ENCODE measurements at places on chromosomes 12 and 14.

DNA sequence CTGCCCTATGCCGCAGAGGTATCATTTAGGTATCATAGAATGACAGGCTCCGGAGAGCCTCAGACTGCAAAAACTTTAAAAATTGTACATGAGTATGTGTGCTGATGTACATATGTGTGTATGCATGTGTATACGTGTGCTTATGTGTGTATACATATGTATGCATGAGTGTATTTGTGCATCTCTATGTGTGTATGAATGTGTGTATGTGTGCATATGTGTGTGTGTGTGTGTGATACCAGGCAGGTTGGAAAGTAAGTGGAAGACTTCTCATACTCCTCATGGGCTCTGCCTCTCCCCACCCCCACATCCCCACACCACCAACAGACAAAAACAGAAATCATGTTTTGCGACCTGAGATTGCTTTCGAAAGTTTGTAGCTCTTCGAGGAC lies 621 bp upstream of the TMEM117 start:
- DNase-seq, result no peak

GRCh38 chr14:34883954-34884353 lies 8.8 kb upstream of the BAZ1A start:
- DNase-seq, result no peak

DNA sequence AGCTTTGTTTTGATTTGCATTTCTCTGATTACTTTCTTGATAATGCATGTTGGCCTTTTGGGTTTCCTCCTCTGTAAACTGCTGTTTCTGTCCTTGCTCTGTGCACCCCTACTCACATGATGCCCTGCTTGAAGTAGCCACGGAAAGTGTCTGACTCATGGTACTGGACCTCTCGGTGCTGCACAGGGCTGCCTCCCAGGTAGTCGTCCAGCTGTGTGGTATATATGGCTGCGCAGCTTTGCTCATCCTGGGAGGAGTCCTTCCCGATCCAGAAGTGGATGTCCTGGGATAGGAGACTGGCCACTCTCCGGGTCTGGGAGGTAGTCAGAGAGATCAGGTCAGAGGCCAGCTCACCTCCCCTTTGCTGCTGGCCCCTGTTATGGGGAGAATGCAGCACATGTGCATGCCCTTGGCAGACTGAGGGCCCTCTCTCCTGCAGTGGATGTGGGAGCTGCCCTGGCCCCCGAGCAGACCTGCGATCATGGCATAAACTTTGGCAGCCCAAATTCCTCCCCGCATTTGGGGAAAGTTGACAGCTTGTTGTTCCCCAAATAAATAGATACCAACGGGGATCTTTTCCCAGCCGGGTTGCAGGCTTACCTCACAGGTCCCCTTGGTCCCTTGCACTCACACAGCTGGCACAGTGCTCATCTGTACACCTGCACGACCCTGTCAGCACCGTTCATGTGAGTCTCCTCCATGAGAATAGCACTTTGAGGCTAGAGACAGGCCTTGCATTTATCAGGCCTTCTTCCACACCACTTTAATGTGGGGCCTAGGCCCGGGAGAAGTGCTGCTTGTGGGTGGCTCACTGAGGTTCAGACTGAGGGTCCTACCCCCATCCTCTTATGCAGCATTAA lies 5.2 kb downstream of the AVIL start:
- DNase-seq, result no peak

GRCh38 chr12:88893801-88894200 lies 313.5 kb upstream of the KITLG start:
- DNase-seq, result no peak

DNA sequence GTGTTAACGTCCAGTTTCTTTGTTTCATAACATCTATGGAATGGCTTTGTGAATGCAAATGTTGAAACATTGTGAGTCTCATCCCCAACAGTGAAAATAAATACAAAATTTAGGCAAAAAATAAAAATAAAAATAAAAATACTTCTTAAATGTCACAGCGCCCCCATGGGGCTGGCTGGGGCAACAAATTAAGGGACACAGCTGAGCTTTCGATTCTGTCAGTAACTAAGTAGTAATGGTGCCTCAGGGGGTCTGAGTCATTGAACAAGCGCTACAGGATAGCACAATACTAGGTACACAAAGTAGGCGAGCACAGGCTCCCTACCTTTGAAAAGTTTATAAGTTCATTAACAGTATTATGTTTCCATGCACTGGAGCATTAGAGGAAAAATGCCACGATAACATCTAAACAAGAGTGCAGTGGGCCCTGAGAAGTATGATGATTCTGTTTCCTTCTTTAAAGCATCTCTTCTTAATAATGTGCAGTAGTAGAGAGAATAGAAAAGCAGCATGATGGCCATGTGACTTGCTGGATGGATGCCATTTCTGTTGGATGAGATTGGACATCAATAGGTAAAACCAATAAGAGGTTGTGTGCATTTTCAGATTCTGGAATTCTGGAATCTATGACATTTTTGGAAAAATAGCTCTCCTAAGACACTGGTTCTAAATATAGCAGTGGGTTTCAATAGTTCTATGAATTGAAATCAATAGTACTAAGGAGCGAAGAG lies 667.2 kb downstream of the DIO2 start:
- no peak for DNase-seq

DNA sequence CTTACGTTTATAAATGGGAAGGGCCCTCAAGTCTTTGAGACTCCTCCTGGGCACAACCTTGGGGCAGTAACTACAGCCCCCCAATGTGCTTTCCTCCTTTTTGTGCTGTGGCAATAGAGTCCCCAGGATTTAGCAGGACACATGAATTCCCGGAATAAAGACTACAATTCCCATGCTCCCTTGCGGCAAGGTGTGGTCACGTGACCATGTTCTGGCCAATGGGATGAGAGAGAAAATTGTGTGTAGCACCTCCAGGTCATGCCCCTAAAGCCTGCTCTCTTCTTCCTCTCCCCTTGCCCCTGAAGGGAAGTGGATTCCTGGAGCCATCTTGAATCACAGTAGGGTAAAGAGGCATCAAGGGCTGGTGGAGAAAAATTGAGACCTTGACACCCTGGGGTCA lies 295.1 kb upstream of the SFSWAP start:
- DNase-seq, result no peak

DNA sequence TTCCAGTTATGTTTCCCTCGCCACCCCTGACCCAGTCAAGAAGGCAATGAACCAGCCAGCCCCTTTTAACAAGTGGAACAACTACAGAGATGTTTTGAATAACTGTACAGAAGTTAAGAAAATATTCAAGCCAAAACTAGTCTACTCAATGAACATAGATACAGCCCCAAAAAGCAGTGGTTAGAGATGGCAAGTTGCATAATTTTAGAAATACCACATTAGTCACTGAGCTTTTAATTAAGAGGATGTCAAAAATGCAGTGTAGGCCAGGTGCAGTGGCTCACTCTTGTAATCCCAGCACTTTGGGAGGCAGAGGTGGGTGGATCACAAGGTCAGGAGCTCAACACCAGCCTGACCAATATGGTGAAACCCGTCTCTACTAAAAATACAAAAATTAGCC lies 27.2 kb downstream of the PROX2 start:
- no peak for DNase-seq

- no peak for DNase-seq
These were observed 18.3 kb upstream of the TSPAN11 start for GRCh38 chr12:30908076-30908721.

DNA sequence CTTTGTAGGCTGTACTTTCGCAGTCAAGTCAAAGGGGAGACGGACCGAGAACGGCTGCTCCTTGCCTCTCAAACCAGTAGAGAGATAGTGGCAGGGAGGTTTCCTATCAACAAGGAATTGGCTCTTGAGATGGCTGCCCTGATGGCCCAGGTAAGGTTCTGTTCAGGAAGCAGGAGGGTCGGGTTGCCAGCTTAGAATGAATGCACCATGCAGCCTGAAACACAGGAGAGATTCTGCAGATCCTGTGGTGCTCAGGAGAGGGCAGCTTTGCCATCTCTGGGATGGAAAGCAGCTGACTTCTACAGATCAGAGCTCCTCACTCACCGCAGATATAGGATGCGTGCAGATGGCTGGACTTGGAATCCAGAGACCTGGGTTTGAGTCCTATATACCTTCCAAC lies 18.0 kb downstream of the PIGH start:
- no peak for DNase-seq

DNA sequence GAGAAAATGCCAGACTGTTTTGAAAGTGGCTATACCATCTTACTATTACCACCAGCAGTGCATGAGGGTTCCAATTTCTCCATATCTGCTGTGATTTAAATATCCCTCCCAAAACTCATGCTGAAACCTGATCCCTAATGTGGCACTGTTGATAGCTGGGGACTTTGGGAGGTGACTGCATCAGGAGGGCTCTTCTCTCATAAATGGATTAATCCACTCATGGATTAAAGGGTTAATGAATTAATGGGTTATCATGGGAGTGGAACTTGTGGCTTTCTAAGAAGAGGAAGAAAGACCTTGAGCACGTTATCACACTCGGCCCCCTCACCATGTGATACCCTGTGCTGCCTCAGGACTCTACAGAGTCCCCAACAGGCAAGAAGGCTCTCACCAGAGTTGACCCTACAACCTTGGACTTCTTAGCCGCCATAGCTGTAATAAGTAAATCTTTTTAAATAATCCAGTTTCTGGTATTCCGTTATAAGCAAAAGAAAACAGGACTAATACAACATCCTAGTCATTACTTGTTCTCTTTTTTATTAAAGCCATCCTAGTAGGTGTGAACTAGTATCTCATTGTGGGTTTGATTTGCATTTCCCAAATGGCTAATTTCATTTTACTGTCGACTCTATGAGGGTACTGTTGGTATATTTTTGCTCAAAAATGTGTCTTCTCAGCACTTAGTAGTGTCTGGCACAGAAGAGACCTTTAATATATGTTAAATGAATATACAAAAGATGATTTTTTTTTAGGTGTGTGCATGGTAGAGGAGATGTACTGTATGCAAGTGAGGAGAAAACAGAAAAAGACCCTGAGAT lies 14.3 kb downstream of the PPP1R12A start:
- DNase-seq, result no peak

DNA sequence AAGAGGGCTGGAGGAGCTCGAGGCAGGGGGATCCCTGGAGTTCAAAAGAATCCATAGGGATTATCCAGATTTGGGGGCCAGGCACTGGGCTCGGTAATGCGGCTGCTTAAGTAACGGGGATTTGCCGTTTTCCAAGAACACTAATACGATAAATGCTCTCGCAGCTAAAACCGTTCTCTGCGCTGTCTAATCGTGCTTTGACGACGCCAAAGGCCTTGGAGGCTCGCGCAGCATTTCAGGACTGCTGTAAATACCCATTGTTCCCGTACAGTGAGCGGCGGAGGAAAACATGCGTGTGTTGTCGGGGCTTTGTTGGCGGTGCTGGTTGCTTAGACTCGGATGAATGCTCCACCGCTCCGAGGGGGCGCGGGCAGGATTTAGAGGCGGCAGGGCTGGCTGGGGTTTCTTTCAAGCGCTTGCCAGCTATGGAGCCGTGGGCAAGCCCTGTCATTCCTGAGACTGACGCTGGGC lies 26.2 kb downstream of the DIO3 start:
- no peak for DNase-seq

GRCh38 chr14:50021261-50022031 lies 94.9 kb downstream of the VCPKMT start:
- DNase-seq, result no peak

GRCh38 chr12:121741743-121742142 lies 29.2 kb downstream of the TMEM120B start:
- DNase-seq, result no peak

DNA sequence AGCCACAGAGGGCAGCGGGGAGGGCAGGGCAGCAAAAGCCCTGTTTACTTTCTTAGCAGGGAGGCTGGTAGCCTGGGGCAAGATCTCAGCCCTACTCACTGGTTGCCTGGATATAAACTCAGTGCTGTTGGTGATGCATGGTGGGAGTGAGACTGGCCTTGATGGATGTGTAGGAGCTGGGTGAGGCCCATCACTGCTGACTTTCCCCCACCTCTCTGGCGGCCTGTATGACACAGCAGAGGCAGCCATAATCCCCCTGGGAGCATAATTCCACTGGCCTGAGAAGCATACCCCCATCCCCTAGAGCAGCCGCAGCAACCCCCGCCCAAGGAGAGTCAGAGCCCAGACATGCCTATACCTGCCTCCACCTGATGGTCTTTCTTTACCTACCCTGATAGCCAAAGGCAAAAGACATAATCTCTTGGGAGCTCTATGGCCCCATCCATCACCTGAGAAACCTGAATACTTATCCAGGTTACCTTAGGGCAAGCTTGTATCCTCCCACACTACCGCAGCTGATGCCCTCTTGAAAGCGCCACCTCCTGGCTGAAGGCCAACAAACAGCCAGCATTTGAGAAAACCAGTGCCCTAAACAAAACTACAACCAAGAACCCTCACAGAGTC lies 59.3 kb downstream of the DNAI7 start:
- no peak for DNase-seq

DNA sequence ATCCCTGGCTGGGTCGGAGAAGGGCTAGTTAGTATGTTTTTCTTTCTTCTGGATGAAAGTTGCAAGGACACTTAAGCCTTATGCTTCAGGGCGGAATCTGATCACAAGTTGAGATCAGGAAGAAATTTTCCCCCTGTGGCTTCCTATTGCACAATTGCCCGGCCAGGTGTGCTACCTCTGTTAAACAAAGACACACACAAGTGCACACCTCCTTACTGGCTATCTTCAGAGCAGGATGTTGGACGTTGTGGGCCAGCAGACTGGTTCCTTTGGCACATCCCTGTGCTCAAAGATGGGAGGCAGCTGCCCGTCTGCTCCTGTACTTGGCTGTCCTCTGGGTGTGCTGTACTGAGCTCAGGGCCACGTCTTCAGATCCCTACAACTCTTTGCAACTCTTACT lies 19.1 kb downstream of the ETV6 start:
- DNase-seq, result no peak

GRCh38 chr12:14784471-14784870 lies 18.8 kb downstream of the WBP11 start:
- DNase-seq, result no peak

DNA sequence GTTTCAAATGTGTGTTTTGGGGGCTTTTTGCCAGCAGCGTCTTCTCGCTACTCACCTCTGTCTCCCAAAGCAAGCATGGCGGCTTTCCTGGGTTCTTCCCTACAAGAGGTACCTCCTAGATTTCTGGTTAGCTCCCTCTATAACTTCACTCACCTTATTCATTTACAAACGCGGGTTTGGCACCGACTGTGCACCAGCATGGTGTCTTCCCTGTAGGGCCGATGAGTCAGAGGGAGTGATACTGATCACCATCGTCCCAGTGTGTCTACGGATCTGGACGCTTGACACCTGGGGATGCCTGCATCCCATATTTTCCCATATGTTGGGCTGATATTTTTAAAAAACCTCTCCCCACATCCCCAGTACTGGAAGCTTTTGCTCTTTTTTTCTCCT lies 8.0 kb upstream of the SERPINA12 start:
- no peak for DNase-seq

DNA sequence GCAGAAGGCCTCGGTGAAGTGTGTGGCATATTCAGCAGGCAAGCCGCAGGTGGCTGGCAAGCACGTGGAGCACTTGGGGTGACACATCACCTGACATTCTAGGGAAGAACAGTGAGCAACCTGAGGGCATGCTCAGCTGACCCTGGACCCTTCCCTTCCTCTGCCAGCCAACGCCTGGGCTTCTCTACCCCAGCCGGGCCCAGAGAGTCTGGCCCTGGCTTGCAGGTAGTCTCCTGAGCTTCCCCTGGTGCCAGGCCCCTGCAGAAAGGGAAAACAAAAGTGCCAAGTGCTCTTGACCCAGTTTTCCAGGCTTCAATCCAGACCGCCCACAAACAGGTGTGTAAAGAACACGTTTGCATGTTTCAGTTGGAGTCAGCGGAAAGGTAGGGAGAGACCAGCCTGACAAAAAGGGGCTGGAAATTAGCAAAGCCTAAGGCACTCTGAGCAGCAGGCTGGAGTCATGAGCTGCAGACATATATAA lies 45.7 kb downstream of the PRKAB1 start:
- DNase-seq, result no peak

GRCh38 chr12:83471341-83471740 lies 784.6 kb downstream of the TMTC2 start:
- DNase-seq, result no peak

GRCh38 chr12:83690465-83690864 lies 1003.8 kb downstream of the TMTC2 start:
- DNase-seq, result no peak

Data from AG04450 (cell line).